Activated CD4-positive, alpha-beta T cell treated with anti-CD3 and anti-CD28 coated beads, Interleukin-2, amount 50 U/mL, for 48 hours (primary cell): ENCODE measurements at places on chromosomes 3 and 15.

DNA sequence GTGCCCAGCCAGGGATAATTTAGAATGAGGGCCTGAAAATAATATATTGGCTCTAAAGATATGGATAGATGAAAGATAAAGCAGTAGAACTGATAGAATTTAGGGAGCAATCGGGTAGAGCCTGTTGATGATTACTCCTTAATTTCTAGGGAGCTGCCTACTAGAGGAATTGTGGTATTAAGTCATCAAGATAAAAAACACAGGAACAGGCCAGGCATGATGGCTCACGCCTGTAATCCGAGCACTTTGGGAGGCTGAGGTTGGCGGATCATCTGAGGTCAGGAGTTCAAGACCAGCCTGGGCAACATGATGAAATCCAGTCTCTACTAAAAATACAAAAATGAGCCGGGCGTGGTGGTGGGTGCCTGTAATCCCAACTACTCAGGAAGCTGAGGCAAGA, 130.4 kb downstream of the PCCB start:
- DNase-seq: no peak

DNA sequence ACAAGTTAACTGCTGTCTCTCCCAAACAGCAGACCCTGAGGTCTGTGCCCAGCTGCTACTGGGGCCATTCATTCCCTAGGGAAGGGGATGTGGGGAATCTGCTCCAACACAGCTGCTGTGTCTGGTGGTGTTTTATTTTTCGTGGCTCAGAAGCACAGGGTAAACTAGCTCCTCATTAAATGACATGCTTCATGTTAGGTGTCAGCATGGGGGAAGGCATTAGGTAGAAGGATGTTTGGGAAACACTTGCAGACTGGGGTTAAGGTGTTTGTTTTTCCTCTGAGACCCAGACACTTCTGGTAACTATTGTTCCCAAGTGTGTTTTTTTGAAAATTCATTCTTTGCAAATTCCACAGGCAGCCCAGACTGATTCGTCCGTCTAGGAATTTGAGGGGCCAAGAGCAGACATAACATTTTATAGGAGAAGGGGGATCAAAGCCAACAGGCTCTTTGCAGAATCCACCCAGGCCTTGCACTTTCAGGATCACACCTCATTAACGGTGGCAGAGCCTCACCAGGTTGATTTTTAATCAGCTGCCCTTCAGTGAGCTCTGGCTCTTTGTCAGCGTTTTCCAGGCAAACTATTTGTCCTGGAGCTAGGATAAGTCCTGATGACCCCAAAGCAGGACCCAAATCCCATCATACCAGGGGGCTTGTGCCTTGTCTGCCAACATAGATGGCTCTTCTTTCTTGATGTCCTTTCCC, 65.4 kb upstream of the ITGA11 start:
- no peak for DNase-seq

DNA sequence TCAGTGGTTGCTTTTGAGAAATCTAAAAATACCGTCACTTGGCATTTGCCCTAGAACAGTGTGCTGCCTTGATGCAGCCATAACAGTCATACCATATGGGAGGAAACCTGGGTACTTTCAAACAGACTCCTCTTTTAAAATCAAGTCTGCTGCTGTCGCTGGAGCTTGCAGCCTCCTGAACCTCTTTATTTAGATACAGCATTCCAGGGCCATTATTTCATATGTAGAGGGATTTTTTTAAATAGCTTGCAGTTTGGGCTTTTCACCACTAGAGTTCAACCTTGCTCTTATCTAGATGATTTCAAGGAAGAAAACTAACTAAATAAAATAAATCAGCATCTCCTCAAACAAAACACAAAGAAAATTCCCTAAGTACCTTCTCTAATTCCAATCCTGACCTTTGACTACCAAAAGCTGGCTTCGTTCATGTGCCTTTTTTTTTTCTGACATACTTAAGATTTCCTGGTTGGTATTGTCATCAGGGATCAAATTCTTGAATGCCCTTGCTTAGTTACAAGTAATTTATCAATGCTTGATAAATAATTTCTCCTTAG, 111.6 kb downstream of the KBTBD8 start:
- DNase-seq: no peak

GRCh38 chr3:113084777-113085176, 94.0 kb downstream of the GTPBP8 start:
- DNase-seq: no peak

DNA sequence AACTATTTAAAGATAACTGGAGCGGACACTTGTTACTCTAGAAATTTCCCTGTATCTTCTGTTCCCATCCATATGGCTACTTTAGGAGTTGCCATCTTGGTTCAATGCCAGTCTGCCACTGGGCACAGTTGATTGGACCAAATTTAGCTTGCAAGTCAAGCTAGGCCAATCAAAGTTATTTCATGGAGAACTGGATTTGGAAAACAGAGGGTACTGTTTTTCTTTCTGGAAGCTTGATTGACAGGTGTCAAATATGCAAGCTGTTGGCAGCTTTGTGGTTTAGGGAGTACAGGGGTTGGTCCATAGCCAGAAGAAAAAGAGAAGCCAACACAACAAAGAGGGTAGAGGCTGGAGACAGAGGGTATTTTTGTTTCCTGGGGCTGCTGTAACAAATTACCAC, 33.4 kb upstream of the KLHL25 start:
- DNase-seq: no peak

DNA sequence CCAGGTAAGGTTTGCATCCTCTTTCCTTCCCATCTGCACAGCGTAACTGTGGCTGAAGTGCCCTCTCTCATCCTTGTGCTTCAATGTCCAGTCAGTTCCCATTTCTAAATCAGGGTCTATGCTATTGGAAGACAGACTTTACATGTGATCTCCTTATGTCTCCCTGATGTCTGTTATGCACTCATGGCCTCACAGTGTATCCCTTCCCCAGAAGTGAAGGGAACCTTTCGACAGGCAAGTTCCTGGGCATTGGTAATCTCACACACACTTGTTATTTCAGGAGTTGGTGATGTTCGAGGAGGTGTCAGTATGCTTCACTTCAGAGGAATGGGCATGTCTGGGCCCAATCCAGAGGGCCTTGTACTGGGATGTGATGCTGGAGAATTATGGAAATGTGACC, 7.4 kb downstream of the ZNF197 start:
- no peak for DNase-seq

DNA sequence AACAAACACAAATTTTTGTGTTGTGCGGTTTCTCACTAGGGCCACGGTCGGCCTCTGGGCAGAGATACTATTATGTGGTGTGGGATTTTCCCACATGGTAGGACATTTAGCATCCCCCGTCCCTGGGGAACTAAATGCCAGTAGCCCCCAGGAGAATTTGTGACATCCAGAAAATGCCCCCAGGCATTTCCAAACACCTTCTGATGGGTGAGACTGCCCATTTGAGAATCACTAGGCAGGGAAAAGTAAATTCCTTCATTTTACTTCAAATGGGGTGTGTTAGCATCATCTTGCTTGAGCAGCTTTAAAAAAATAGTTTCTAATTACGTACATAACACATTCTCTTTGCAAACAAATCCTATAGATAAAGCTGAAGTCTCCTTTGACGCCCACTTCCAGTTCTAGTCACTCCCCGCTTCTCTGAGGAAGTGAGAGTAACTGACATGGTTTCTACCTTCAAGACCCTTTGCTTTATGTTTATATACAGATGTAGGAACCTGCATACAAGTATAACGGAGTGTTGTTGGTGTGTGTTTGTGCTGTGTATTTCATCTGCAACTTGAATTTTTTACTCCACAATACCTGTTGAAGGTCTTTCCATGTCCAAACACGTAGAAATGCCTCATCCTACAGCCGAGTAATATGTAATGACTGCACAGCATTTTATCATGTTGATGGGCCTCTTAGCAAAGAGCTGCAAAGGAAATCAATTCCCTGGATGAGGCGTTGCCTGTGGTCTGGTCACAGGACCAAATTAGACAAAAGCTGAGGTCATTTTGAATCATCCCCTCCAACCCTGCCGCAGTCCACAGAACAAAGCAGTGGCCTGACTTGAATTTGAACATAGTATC, 31.4 kb upstream of the ZBTB38 start:
- no peak for DNase-seq

- DNase-seq: no peak
Observed at GRCh38 chr15:77528968-77529319, 103.8 kb downstream of the LINGO1 start.

GRCh38 chr3:142211034-142211433, 14.4 kb downstream of the GK5 start:
- DNase-seq: no peak

GRCh38 chr3:47475029-47475569, 642 bp downstream of the SCAP start:
- peak; percentile 31 for DNase-seq

DNA sequence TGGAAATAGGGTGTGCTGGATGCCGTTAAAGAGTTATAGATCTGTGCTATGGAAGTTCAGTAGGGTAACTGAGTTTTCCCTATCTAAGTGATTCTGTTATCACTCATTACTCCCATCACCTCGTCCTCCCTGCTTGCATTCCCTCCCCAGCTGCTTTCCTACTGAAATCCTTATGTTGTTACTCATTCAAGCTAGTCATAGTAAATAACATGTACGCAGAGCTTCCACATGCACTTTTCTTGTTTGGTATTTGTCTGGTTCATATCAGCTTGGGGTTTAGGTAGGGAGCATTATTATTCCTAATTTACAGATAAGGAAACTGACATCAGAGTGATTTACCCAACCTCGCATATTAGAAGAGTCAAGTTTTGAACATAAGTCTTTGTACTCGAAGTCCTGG, 135.1 kb downstream of the HCN4 start:
- DNase-seq: no peak

GRCh38 chr3:185332026-185332735, 30.8 kb upstream of the MAP3K13 start:
- DNase-seq: no peak

DNA sequence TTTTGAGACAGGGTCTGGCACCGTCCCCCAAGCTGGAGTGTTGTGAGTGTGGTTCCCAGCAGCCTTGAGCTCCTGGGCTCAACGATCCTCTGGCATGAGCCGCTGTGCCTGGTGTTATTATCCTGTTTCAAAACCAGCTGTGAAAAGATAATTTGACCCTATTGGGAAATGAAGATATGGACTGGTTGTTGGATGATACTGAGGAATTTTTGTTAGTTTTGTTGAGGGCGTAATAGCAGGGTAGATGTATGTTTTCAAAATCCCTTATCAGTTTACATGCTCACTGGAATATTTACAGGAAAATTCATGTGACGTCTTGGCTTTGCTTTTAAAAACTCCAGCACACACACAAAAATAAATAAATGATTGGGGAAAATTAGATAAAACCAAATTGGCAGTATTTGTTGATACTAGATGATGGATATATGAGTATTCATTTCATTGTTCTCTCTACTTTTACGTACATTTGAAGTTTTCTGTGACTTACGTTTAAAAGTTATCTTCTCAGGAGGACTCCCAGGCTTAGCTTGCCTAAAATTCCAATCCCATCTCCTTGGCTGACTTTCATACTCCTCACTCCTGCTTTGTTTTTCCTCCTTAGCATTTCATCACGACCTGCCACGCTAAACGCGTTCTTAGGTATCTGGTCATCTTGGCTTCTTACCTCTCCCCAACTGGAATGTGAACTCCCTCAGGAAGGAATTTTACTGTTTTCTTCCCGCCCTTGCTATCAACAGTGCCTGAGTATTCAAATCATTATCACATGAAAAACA, 56.8 kb upstream of the TFRC start:
- DNase-seq: no peak

DNA sequence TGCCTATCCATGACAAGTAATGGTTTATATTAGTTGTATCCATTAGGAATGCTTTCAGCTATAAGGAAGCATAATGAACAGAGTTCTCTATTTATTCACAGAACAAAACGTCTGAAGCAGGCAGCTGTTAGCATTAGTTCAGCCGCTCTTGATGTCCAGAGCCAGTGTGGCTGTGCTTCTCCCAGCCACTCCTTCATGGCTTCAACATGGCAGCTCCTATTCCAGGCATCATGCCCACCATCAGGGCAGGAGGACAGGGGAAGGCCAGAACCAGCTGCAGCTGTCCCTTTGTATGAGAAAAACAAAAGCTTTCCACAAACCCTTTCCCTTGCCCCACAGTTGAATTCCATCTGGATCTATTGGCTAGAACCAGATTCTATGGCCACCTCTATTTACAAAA, 12.9 kb upstream of the SNRK start:
- no peak for DNase-seq

- DNase-seq: no peak
Observed at GRCh38 chr3:136750209-136750896, 1.8 kb downstream of the STAG1 start.

DNA sequence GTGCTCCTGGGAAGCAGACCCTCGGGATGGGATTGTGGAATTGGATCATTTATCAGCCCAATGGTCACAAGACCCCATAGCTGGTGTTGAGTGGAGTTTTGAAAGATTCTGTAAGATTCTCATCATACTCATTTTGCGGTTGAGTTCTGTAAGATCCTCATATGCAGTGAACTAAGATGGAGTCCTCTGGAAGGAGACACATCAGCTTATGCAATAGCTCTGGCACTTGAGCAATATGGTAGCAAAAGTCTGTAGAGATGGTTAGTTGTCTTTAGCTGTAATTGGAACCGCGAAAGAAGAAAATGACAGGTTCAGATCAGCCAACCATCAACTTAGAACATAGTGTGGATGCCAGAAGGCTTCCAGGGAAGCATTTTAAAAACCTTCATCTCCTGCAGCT, 184.5 kb upstream of the TSC22D2 start:
- DNase-seq: no peak

DNA sequence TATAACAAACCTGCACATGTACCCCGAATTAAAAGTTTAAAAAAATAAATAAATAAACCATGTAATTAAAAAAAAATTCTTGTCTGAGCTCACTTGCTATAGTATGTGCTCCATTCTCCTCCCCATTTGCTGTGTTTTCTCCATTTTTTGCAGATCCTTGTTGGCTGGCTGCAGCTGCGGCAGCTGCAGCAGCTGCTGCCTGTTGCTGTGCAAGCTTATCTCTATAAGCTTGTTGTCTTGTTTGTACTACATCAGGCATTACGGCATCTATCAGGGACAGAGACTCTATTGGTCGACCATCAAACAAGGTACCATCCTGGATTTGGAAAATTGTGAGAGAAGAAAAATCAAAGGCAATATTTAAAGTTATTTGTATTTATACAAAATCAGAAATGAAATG, 145.9 kb downstream of the TBL1XR1 start:
- no peak for DNase-seq

GRCh38 chr3:192642651-192643050, 84.7 kb downstream of the FGF12 start:
- no peak for DNase-seq

DNA sequence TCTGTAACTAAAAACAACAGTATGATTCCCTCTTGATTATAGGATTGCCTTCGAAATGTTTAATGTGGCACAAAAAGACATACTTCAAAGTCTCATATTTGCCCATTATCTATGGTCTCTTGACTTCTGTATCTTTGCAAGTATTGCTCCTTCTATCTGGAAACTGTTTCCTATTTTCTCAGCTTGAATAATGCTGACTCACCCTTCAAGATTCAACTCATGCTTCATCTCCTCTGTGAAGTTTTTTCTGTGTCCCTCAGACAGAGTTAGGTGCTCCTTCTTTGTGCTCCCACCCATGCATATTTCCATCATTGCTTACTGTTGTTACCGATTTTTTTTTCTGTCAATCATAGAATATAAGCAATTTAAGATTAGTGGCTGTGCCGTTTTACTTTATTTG, 192.8 kb upstream of the ROBO1 start:
- no peak for DNase-seq
